CD8-positive, alpha-beta T cell (primary cell): ENCODE measurements at places on chromosomes 3 and 15. TPM values are rescaled to one million over a fixed set of nuclear protein-coding genes. Genes with fewer than 3 reads are reported as not detected.

Gene DISP2
- total RNA-seq = 0.05 TPM

Gene TEX55
- total RNA-seq = not detected

GRCh38 chr3:113794526-113794925 lies 44.1 kb upstream of the GRAMD1C start:
- no peak for DNase-seq

DNA sequence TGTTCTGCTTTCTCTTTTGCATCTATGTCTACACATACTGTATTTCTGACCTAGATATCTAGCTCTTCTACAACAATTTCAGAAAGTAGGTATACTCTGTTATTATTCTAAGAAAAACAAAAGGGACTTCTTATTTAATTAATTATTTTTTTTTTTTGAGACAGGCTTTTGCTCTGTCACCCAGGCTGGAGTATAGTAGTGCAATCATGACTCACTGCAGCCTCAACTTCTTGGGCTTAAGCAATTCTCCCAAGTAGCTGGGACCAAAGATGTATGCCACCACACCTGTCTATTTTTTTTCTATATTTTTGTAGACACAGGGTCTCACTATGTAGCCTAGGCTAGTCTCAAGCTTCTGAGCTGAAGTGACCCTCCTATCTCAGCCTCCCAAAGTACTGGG lies 130.6 kb downstream of the MBNL1 start:
- no peak for DNase-seq

Gene HYAL1
- 0.30 TPM for total RNA-seq

Gene GPR176
- total RNA-seq = 0.14 TPM

Gene ROPN1
- total RNA-seq = not detected

GRCh38 chr15:84855136-84855535 lies 29.3 kb upstream of the SLC28A1 start:
- DNase-seq = no peak
